ENCODE measurements at places on chromosomes 5 and 9.

DNA sequence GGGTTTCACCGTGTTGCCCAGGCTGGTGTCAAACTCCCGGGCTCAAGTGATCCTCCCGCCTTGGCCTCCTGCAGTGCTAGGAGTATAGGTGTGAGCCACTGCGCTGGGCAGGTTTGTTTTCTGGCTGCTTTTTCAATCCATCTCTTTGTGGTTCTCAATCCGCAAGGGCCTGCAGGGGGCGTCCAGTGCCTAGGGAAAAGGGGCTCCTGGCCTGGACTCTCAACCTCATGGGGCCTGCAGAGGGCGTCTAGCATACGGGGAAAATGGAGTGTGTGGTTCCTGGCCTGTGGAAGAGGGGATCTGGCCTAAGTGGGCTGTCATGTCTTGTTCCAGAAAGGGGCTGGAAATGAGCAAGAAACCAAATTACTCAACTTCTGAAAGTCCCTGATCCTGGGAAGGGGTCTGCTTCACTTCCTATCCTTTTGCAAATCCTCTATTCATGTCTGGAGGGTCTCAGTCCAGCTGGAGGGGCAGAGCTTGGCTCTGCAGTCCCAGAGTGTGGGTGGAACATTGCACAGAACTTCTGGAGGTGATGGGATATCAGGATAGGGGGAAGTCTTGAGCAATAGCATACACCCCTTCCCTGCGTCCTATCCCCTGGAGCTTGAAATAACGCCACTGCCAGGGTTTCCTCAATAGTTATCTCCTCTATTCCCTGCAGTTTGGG is 12.7 kb upstream of the CCL27 start:
- no peak for DNase-seq

DNA sequence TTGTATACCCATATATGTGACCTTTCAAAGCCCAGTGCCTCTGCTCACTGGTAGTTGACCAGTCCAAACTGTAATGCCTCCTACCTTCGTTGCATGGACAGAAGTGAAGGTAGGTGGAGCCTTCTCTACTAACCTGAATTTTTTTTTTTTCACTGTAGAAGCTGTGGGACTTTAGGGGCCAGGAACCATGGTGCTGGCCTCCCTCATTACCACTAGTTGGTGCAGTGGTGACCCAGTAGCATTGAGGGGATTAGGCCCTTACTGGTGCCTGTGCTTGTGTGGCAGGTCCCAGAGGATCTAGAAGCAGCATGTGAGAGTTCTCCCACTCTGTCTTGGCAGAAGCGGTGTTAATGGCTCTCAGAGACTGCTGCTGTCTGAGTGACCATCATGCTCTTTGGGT is 2.3 kb downstream of the RALGPS1 start:
- no peak for DNase-seq

GRCh38 chr9:134545543-134546245 is 95.9 kb upstream of the COL5A1 start:
- no peak for DNase-seq

GRCh38 chr5:152901754-152902153 is 496.7 kb upstream of the NMUR2 start:
- DNase-seq = no peak

GRCh38 chr9:26271495-26272122 is 593.4 kb upstream of the TUSC1 start:
- no peak for DNase-seq

GRCh38 chr9:37311938-37312708 is 110.4 kb upstream of the GRHPR start:
- no peak for DNase-seq

DNA sequence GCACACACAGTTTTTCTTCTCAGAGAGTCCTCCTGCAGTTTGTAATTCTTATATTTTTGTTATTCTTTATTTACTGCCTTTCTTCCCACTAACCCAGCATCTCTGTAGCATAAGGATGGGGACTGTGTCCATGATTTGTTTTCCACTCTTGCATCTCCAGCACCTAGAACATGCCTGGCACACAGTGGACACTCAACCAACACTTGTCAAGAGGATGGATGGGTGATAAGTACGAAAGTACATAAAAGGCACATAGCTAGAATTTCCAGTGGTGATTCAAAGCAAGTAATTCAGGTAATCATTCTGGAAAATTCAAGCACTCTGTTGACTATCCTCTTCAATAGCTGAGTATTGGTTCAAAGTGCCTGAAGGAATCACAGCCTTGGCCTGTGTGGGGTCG is 60.2 kb upstream of the TRIO start:
- no peak for DNase-seq

DNA sequence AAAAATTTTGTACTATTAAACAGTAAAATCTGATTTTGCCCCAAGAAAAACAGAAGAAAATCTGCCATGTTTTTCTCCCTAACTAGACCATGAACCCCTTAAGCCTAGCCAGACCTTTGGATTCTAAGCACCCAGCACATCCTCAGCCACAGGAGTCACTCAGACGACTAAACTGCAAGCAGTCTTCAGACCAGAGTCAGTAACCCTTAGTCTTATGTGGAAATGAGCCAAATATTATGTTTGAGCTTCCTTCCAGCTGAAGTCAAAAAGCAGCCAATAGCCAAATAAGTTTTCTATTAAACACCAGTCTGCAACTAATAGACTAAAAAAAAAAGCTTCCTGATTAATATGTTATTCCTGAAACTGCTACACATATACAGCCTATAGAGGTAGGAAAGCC is 47.4 kb downstream of the GOLPH3 start:
- DNase-seq = no peak

DNA sequence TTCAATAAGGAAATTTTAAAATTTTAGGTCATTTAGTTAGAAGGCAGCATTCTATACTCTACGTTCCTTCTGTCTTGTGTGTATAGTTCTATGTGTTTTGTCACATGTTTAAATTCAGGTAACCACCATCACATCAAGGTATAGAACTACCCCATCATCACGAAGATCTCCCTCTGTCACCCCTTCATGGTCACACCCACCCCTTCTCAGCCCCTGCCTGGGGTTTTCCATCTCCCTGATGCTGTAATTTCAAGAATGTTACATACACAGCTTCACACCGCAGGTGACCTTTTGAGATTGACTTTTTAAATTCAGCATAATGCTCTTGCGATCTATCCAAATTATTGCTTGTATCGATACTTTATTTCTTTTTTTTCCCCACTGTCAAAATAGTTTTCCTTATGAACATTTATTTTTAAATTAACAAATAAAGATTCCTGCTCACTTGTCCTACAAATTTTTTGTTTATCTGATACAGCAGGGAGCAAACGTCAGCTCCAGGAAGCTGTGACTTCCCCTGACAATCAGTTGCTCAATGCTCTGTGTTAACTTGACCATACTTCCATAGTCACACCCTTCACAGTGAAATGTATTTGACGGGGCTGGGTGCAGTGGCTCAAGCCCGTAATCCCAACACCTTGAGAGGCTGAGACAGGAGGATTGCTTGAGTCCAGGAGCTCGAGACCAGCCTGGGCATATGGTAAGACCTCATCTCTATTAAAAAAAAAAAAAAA is 10.2 kb downstream of the BTNL8 start:
- DNase-seq = no peak

- no peak for DNase-seq
Observed at GRCh38 chr9:15717290-15717967, 164.6 kb downstream of the CCDC171 start.

DNA sequence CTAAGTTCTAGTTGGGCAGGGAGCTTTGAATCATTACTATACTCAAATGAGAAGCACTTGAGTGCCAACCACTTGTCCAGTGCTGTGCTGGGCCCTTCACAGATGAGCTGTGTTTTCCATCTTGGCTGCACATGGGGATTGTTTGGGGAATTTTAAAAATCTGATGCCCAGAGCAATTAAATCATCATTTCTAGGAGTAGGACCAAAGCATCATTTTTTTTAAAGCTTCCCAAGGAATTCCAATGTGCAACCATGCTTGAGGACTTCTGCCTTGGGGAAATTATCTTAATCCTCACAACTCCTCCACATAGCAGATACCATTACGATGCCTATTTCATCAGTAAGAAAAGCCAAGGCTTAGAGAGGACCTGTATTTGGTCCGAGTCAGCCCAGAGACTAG is 131.4 kb downstream of the TMEM174 start:
- DNase-seq = no peak

GRCh38 chr9:21919377-21920362 is 74.5 kb downstream of the CDKN2A start:
- DNase-seq = peak; percentile 8

DNA sequence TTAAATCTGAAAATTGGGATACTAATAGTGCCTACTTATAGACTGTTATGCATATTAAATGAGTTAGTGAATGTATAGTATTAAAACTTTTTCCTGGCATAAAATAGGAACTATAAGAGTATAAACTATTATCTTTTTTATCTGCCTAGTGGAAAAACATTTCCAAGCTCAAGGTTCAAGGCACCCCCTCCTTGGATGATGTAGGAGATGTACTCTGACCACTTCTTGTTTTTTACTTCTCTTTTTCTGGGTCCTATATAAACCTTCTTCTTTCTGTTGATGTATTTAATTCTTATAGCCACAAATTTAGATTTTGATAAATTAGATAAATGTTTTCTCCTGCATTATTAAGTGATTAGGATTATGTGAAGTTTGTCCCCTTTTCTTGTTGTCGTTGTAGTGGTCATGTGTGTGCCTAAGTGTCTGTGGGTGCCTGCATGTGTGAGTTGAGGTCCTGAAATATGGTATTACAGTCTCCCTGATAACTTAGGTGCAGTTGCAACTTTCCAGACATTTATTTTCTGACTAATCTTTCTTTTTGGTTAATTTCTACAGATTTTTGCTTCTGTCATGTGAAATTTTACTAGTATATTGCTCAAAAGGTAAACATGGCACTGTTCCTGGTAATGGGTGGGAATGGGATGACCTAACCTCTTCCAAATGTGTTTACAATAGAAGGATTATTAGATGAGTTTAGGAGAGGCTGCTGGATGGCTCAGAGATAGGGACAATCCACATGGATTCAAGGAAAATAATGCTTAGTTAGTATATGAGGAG is 160.8 kb upstream of the CDKN2B start:
- no peak for DNase-seq

- no peak for DNase-seq
Observed at GRCh38 chr5:98588215-98588614, 185.2 kb upstream of the RGMB start.

DNA sequence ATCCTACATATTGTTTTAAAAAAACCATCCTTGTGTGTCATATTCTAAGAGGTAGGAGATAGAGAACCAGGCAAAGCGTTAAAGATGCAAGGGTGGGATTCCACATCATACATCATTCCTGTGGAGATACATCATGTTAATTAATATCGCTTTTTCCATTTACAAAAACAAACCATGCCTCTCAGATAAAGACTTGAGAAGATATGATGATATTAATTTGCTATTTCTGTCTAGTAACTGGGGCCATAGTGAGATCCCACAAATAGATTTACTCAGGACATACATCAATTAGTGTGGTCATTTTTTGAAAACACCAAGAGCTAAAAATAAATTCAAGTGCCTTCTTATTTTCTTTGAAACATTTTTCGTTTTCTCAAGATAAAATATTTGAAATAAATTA is 165.4 kb upstream of the TARS1 start:
- no peak for DNase-seq

- peak; percentile 98 for DNase-seq
Observed at GRCh38 chr5:124951661-124952060, 205.2 kb upstream of the ZNF608 start.

DNA sequence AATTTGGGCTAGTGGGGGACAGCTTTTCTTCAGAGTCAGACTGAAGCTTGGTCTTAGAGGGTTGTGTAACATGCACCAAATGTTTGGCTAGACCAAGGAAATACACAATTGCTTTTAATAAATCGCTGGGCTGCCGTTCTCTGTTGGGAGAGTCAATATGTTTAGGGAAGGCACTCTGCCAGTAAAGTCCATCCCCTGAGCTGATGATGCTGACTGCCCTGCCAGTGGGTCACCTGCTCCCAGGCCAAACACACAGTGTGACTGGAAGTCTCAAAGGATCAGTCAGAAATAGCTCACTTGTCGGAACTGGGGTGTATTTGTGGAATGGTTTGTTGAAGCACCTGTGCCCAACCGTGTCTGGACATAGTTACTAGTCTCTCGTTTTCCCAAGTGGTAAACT is 17.9 kb upstream of the ZNF474 start:
- DNase-seq = no peak

DNA sequence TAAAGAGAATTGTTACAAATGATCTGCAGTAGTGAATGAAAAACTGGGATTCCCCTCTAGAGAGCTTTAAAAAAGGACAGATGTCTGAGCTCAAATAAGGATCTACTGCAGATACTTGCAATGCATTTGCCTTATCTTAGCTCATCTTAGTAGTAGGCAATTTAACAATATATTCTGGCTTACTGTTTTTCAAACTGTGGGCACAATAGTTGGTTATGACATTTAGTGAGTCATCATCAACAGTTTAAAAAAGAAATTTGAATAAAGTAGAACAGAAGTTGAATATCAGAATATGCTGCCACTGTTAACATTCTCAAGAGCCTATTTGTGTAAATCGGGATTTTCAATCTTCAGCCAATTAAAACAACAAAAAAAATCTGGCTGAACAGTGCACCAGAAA is 6.7 kb upstream of the CAST start:
- no peak for DNase-seq

- peak; percentile 3 for DNase-seq
Observed at GRCh38 chr9:18692268-18692667, 218.3 kb downstream of the ADAMTSL1 start.

DNA sequence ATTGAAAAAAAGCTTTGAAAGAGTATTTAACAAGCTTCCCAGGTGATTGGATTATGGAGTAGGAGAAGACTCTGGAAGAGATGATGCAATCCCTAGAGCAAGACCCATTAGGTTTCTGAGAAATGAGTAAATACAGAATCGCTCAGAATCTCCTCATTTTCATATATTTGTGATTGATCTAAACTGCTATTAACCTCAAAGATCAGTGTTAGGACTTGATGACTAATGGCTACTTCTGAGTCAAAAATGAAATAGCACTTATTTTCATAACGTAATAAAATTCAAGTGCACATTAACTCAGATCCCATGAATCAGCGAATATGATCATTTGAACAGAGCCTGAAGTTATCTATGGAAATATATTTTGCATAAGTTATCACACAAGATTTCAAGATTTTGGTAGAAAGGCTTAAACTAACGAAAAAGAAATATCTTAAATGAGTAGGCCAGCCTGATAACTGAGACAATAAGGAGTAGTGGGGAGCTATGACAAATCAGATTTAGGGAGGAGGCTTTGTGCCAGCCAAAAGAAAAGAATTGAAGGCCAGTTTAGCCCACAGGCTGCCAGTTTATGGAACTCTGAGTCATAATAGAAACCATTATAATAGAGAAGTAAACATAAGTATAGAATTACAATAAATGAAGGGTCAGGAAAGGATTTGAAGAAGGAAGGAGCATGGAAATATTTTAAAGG is 106.7 kb upstream of the OSMR start:
- DNase-seq = no peak

GRCh38 chr9:132094314-132094791 is 14.7 kb upstream of the MED27 start:
- no peak for DNase-seq

Measured in GM12864 (cell line).